IMR-90 (cell line): ENCODE measurements at places on chromosomes 5 and 9. TPM values are rescaled to one million over a fixed set of nuclear protein-coding genes. Genes with fewer than 3 reads are reported as not detected.
A peak's percentile ranks its signal among the peaks of the same experiment; 100 is the strongest.

GRCh38 chr5:45037927-45038326 lies 229.2 kb downstream of the MRPS30 start:
- no peak for DNase-seq

DNA sequence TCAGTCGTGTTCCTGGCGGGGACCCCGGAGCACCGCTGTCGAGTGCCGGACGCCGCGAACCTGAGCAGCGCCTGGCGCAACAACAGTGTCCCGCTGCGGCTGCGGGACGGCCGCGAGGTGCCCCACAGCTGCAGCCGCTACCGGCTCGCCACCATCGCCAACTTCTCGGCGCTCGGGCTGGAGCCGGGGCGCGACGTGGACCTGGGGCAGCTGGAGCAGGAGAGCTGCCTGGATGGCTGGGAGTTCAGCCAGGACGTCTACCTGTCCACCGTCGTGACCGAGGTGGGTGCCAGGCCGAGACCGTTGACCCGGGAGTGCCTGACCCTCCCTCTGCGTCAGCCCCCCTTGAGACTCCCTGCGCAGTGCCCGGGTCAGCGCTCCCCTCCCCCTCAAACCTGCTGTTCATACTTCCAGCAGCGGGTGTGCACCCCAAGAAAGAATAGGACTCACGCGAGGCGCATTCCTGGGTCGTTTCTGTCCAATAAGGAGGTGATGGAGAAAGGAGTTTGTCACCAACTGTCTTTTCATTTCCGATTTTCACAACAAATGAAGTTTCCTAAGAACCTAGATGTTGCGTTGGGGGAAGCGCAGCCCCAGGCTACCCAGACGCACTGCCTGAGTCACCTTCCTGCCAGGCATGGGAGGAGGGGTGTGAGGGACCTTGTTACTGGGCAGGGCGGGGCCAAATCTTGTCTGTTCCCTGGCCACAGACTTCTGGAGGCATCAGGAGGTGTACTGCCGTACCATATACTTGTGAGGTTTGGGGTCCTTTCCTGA lies 722 bp downstream of the SLC22A4 start:
- peak; percentile 79 for DNase-seq

ELOVL7 gene
- total RNA-seq, result 0.18 TPM in 1 of 2 replicates, not detected in the other

GRCh38 chr9:34664281-34665066 lies 2.0 kb upstream of the CCL27 start:
- peak; percentile 69 for DNase-seq

C9orf57 gene
- total RNA-seq, result not detected in 2 replicates
